Vagina (tissue), 2 donors: ENCODE measurements at places on chromosomes 1 and 21.

GRCh38 chr1:11653101-11653860, 948 bp downstream of the FBXO2 start:
- no peak for DNase-seq

DNA sequence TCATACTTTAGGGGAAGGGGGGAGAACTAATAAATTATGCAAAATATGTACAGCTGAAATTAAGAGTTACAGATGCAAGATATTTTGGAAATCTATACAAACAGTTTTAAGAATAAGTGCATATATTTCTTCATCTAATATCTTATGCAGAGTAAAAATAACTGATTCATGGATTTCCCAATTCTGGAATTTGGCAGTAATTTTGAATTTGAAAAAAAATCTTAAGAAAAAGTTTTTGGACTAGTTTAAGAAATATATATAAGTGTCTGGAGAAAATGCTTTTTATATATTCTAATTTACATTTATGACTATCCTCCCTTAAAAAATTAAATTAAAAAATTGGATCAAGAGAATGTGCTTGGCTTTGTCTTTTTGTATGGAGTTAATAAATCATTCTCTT, 474.3 kb downstream of the BRINP3 start:
- DNase-seq, result no peak

DNA sequence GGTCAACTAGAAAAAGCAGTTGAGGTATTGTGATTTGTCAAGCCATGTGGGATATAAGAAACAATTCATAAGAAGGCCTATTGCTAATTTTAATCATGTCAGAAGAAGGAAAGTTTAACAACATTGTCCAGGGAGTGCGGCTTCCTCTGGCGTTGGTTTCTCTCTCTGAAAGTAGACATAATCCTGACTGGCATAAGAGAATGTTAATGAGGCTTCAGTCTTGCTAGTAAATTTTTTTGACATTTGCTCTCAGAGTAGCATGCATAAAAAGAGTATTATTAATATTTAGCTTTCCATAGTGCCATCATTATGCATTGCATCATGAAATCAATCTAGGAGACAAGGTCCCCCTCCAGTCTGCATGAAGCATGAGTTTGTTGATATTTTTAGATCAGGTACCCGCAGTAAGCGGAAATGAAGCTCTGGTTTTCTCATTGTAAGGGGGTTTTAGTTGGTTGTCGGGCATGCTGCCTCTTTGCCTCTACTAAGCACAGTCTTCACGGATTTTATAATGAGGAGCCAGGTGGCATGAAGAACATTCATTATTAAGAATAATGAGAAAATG, 12.8 kb upstream of the PRDM2 start:
- no peak for DNase-seq

GRCh38 chr21:45294509-45295291, 7.0 kb upstream of the POFUT2 start:
- peak; percentile 99 for DNase-seq
